ENCODE measurements at places on chromosomes 13 and 19.

GRCh38 chr13:31870511-31870910, 131.2 kb downstream of the RXFP2 start:
- DNase-seq = no peak

DNA sequence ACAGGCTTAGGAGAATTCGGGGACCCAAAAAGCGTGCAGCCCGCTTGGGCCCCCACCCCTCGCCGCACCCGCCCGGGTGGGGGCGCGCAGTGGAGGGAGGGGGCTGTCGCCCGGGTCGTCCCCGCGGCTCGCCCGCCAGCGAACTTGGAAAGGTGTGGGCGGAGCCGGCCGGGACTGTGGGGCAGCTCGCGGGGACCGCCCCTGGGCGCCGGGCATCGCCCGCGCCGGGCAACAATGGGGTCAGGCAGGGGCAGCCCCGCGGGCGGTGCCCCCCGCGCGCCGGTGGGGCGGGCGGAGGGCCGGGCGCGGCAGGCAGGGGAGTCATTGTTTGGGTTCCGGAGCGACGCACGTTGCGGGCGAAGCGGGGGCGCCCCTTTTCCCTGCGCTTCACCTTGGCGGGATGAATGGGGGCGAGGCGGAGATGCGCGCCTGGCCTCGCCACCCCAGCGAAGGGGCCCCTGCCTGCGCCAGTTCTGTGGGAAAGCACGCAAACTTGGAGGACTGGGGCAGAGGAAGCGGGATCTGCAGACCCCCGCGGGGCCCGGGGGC, 647 bp upstream of the KLF12 start:
- no peak for DNase-seq

DNA sequence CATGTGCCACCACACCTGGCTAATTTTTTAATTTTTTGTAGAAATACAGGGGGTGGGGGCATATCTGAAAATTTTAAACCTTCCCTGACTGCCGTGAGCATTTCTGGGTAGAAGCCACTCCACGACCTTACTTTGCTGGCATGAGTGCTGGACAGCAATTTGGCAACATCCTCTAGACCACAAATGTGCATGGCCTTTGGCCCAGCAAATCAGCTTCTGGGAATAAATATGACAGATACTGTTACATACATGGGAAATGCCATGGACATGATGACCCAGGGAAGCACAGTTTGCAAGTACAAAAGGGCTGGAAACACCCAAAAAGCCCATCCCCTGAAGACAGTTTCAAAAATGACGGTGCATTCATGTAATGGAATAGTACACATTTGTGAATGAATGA, 3.2 kb upstream of the PVR start:
- DNase-seq = no peak

DNA sequence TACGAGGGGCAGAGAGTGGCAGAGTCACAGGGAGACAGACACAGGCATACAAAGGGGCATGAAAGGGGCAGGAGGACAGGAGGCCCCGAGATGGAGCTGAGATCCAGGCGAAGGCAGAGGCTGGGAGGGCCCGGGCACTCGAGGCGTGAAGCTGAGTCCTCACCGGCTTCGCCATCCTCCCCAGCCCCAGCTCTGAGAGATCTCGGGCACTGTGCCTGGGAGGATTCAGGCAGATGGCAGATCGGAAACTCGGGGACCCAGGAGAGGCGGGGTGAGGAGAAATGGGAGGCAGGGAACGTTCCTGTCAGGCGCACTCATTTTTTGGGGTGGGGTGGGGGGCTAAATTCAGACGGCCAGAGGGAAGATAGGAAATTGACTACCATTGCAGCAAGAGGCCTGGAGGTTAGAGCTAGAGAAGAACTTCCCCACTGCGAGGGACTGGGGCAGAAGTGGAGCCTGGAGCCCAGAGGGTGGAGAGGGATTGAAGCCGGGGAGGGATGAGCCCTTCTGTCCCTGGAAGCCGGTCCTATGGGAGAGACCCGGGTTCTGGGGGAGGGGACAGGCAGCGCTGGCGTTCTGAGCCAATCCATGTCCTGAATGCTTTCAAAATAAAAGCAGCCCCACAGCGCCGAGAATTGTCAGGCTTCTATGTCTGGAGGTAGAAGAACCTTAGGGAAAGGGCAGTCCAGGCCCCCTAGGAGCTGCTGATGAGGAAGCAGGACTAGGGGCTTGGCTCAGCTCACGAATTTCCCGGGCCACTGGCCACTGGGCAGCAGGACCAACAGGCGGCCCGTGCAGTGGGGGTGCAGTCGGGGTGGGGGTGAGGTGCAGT, 12.6 kb downstream of the LRRC4B start:
- DNase-seq = no peak

DNA sequence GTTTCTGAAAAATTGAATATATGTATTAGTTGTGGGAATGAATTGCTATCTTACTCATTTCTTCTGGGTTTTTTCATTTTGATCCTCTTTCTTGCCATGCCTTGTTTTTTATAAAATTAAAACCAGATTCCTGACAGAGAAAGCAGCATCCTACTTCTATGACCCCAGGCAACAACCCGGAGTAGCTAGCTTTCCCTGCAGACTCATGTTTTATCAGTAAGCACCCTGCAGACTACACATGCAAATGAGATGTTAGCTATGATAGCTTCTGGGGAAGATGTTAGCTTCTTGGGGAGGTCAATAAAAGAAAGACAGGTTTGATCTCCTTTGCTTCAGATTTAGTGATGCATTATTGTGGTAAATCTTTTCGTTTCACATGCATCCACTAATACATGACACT, 1598.6 kb downstream of the SLITRK5 start:
- DNase-seq = no peak

DNA sequence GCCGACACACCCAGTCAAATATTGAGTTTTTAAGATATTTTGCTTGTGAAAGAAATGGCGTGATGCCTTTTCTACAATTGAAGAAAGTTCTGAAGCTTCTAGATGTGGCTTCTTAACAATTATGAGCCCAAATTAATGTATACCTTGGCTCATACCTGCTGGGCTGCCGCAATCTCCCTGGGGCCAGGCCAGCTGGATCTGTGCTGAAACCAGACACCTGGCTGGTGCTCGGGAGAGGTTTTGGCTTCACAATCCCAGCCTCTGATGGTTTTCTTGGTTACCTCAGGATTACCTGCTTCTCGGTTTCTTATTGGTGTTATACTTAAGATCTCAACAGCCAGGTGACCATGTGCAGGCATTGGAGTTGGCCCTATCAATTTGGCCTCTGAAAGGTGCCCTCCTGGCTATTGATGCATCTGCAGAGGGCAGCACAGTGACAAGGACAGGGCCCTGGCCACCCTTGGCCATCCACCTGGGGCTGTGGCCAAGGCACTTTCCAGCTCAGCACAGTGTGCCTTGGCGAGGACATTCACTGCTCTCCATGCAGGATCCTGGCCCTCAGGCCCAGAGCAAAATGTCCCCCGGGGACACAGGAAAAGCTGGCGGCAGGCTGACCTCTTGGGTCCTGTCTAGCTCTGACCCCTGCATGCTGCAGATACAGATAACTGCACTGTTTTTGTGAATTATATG, 305.0 kb downstream of the ZNF536 start:
- DNase-seq = no peak

GRCh38 chr19:4587527-4587926, 28.0 kb upstream of the SEMA6B start:
- no peak for DNase-seq

GRCh38 chr13:99875391-99875790, 96.2 kb downstream of the ZIC5 start:
- no peak for DNase-seq

- peak; percentile 76 for DNase-seq
Measured at GRCh38 chr19:19776206-19777008, 43.5 kb upstream of the ZNF14 start.

- no peak for DNase-seq
Measured at GRCh38 chr19:54871696-54872095, 2.3 kb upstream of the FCAR start.

- DNase-seq = no peak
Measured at GRCh38 chr19:53183146-53183764, 9.9 kb downstream of the ZNF665 start.

All from stimulated activated CD4-positive, alpha-beta T cell treated with anti-CD3 and anti-CD28 coated beads, Interleukin-1b, Interleukin-23, amount 100 ng/mL, for 1 hour (primary cell).